NAMALWA (cell line): ENCODE measurements at places on chromosomes 4 and X.

DNA sequence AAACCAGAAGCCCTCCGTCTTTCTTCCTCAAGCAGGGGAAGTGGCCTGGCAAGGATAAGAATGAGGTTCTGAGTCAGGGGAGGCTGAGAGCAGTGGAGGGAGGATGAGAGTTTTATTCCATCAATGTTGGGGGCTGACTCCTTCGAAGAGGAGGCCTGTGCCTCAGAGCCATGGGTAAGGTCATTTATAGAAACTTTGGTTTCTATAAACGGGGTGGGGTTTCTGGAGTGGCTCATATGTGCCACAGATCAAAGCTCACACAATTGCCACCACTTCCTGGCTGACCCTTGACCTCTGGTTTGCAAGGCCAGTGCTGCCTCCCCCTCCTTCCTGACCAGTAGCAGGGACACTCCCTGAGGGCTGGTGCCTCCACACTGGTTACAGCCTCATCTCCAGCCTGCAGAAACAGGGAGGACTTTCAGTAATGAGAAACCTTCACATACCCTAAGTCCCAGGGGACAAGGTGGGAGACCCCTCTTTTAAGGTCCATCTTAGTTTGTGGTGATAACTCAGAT, 166.0 kb downstream of the PDGFRA start:
- no peak for DNase-seq

- DNase-seq, result no peak
Measured at GRCh38 chr4:46445710-46446314, 55.9 kb upstream of the GABRA2 start.

- no peak for DNase-seq
Measured at GRCh38 chr4:52588771-52589591, 70.1 kb downstream of the USP46 start.

- DNase-seq, result no peak
Measured at GRCh38 chr4:122703868-122704267, 28.6 kb upstream of the BBS12 start.

- peak; percentile 58 for DNase-seq
Measured at GRCh38 chr4:93897559-93897958, 69.0 kb downstream of the ATOH1 start.

DNA sequence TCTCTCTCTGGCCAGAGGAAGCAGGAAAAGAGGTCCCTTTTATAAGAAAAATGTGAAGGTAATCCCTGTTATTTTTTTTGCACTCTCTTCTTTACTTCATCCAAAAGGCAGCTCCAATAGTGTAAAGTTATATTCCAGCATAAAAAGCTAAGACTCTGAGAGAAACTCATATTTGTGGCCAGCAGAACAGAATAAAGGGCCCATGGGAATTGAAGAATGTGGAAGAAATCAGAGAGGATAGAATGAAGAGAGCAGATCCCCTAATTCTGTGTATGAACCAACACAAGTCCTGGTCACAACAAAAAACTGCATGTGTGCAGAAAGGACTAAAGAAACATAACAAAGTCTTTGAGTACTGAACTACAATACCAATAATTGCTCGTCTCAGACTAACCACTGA, 22.3 kb downstream of the RPS6KA6 start:
- no peak for DNase-seq

- no peak for DNase-seq
Measured at GRCh38 chr4:139170932-139171331, 6.1 kb downstream of the ELF2 start.

DNA sequence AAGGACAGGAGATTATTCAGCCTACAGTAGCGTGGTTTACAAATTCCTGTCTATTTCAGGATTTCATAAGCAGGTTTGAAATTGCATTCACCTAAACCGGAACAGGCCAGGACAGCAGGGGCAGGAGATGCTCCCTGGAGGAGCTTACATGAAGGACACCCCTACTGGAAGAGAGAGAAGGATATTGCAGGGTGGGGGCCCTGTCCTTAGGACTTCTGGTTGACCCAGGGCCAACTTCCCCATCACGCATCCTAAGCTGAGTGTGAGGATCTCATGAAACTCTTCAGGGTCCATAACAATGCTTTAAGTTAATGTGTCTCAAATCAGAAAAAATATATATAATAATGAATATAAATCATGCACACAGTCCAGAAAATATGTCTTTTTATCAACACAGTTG, 6.4 kb upstream of the DHRSX start:
- DNase-seq, result no peak

DNA sequence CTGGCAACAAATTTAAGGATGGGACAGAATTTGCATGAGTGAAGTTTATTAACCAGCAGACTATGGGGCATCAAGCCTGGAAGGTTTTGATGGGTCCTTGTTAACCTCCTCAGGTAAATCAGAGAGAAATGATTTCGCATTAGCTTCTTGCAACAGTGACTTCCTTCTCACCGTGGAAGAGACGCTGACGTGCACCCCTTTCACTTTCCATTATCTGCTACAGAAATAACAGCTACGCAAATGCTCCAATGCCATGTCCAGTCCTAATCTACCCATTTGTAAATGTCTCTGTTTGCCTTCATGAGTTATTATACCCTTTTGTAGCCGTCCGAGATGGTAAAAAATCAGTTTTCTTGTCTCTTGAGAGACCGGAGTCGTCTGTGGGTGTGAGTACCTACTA, 100.3 kb downstream of the SLC34A2 start:
- no peak for DNase-seq

- DNase-seq, result peak; percentile 8
Measured at GRCh38 chrX:13167481-13168231, 123.2 kb upstream of the FAM9C start.

DNA sequence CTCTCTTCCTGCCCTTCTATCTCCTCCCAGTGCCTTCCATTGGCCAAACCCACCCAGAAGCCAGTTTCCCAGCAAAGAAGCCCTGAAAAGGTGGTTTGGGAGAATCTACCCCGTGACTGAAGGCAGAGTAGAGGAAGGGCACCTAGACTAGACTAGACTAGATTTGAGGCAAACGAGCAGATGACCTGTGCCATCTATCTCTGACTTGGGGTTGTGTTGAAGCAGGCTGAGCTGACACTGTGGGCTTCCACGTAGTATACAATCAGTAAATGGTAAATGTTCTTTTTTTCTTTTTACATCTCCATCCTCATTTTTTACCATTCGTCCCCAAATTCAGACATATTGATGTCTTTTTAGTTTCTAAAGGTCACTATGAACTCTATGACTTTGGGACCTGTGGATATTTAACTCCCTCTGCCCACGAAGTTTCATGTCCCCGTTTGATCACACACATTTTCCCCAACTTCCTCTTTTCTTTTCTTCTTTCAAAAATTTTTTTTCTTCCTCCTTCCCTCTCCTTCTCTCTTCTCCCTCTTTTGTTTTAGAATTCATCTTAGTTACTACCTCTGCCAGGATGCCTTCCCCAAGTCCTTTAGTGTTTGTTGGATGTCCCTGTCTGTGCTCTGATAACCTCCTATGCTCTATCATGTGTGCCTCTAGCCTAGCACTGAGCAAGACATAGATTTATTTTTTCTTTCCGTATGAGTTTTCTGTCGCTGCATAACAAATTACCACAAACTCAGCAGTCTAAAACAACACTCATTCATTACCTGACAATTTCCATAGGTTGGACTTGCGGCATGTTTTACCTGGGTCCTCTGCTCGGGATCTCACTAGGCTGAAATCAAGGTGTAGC, 6.2 kb upstream of the AFF1 start:
- peak; percentile 46 for DNase-seq

DNA sequence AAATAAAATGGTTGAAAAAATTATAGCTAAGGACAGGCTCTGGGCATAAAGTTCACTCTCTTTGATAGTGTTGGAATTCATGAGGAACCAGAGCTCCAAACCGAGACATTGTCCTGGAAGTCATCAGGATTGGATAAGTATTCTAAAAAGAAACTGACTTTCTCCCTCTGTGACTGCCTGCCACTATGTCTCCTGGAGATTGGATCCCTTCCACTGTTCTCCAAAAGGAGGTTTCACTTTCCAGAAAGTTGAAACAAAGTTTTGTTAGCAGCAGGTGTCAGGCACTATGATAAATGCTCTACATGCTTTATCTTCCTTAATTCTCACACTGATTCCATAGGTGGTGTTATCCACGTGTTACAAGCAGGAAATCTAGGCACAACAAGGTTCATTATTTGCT, 16.8 kb downstream of the BANK1 start:
- peak; percentile 74 for DNase-seq

- no peak for DNase-seq
Measured at GRCh38 chrX:41100819-41101218, 15.6 kb downstream of the USP9X start.

DNA sequence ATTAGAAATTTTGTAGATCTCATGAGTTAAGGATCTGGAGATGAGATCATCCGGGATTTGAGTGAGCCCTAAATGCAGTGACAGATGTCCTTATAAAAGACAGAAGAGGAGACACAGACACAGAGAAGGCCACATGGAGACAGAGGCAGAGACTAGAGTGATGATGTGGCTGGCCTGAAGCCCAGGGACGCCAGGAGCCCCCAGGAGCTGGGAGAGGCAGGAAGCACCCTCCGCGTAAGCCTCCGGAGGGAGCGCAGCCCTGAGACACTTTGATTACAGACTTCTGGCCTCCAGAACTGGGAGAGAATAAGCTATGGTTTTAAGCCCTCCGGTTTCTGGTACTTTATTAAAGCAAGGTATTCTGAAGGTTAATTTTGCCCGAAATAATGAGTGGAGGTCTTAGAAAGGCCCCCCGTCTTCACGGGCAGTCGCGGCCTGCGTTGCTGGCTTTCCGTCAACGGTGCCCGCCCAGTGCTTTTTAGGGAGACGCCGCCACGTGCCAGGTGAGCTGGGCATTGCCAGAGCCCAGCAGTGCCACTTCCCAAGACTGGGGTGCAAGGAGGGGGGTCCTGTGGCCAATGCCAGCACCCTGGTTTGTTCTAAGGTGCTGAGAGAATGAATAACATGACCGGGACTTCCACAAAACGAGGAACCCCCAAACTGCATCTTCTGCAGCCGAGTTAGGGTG, 8.1 kb downstream of the DHRSX start:
- no peak for DNase-seq

- DNase-seq, result no peak
Measured at GRCh38 chrX:71492231-71493065, 40.5 kb upstream of the OGT start.

DNA sequence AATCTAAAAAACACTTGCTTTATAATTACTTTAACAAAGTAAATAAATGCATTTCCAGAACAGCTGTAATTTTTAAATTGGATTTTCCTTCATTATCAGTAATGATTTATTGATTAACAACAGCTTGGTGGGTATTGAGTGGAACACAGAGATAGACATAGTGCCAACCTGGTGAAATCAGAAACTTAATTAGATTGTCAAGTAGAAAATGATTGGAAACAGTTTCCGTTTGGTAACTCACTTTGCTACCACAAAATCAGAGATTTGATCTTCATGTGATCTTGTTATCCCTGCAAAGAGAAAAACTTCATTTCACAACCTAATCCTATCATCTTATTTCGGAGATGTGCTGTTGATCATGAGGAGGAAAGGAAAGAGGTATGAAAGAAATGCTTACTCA, 70.8 kb downstream of the CAPN6 start:
- DNase-seq, result no peak

DNA sequence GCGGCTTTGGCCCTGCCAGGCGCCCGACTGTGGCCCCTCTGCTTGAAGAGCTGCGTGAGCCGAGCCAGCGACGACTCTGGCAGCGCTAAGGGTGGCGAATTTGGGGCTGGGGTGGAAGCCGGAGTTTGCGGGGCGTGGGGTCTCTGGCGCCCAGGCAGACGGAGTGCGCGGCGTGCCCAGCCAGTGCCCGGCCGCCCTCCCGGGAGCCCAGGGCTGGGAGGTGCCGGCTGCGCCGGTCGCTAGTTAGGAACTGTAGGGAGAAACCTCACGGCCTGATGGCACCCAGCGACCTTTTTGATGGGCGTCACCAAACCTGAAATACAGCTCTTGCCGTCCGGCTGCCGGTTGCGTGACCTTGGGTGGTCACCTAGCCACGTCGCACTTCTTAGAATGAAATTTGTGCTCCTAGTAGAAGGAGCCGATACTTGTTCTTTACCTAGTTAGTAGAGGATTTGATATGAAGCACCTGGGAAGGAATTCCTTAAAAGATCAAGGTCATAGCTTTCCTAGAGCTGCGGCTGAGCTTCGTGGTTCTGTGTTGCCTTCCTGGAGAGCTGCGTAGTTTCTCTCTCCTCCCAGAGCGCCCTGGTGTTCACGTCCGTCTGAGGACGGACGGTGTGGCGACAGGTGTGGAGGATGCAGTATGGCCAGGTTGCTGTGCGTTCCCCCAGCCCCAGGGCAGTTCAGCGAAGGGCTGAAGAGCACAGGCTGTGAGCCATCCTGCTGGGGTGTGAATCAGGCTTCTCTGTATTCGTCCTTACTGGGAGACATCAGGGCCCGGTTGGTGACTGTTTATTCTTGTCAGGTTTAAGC, 680 bp downstream of the MAEA start:
- DNase-seq, result peak; percentile 36

GRCh38 chr4:184688447-184688846, 38.9 kb downstream of the PRIMPOL start:
- no peak for DNase-seq

DNA sequence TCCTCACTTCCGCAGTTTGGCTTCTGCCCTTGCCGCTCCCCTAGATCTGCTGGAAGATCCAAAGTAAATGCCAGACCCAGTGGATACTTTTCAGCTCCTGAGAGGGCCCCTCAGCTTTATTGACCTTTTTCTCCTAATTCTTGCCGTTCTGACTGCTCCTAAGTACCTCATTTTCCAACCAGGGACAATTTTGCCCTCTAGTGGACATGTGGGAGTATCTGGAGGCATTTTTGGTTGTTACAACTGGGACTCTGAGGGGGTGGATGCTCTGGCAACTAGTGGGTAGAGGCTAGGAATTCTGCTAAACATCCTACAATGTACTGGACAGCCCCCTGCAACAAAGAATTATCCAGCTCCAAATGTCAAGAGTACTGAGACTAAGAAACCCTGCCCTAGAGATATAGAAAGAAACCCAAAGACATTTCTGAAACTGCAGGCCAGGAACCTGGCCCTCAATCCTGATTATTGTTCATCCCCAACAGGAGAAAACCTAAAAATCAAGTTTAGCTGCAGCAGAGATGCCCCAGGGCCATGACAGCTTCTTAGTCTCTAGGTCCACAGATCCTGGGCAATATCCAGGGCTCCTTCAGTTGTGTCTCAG, 3.4 kb downstream of the TEX13B start:
- peak; percentile 15 for DNase-seq

GRCh38 chr4:40333921-40334352, 1.2 kb upstream of the CHRNA9 start:
- DNase-seq, result no peak

DNA sequence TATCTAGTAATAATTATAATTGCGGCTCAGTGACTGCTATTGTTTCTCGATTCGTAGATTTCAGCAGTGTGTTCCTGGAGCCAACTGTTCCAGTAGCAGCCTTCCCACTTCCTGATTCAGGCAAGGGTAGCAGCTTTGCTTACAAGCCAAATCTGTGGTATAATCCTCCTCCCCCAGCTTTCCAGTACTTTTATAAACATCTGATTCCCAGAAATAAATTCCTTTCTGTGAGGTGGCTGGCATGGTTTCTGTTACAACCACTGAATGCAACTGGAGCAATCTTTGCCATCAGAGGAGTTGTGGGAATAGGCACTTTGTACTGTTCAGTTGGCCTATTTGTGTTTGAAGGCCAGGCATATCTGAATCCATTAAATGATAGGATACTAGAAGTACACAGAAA, 80.0 kb downstream of the GLRA3 start:
- no peak for DNase-seq

GRCh38 chrX:84729809-84730208, 227.6 kb upstream of the HDX start:
- peak; percentile 63 for DNase-seq
